ENCODE measurements at places on chromosomes 6 and 20.

GRCh38 chr20:58930496-58930895, 50.6 kb upstream of the NELFCD start:
- DNase-seq: peak; percentile 27

- no peak for DNase-seq
Observed at GRCh38 chr6:39195792-39196385, 33.4 kb downstream of the KCNK5 start.

DNA sequence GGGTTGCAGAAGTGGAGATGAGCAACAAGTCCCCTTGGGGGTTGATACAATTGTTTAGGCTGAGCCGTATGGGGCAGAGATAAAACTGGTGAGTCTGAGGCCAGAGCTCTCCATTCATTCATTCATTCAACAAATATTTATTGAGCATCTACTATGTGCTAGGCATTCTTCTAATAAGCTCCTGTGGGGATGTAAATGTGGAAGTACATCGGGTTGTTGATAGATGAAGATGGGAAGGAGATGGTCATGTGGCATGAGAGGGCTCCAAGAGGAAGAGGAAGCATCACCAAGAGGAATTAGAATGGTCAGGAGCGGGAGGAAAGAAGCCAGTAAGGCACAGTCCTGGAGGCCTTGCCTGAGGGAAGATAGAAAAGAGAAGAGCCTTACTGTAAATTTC, 98.7 kb upstream of the MLN start:
- no peak for DNase-seq

DNA sequence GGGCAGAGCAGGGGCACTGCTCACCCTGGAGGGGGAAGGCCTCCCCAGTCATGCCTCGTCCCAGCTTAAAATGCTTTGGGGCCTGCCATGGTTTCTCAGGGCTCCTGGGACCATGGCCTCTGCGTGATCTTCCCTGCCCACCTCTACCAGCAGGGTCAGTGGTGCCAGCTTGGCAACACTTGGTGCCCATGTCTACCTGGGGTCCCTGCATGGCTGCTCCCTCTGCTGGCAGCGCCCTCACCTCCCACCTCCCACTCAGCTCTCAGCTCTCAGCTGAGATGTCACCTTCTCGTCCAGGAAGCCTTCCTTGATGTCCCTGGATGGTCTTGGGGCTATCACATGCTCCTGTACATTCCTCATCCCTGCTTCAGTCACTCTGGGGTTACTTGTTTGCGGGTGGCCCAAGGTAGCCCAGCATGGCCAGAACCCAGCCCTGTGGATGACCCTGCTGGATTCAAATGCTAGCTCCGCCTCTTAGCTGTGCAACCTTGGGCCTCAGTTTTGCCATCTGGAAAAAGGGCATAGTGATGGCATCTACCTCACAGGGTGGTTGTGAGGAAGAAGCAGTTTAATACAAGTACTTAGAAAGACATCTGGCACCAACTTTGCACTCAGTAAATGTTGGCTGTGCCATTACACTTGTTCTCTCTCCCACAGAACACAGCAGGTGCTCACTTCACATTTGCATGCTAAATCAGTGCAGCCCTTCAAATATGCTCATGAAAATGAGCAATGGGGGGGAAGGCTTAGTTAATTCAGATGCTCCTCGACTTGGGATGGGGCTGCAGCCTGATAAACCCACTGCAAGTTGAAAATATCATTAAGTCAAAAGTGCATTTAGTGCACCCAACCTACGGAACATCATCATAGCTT, 53.5 kb upstream of the PTPN1 start:
- DNase-seq: no peak

DNA sequence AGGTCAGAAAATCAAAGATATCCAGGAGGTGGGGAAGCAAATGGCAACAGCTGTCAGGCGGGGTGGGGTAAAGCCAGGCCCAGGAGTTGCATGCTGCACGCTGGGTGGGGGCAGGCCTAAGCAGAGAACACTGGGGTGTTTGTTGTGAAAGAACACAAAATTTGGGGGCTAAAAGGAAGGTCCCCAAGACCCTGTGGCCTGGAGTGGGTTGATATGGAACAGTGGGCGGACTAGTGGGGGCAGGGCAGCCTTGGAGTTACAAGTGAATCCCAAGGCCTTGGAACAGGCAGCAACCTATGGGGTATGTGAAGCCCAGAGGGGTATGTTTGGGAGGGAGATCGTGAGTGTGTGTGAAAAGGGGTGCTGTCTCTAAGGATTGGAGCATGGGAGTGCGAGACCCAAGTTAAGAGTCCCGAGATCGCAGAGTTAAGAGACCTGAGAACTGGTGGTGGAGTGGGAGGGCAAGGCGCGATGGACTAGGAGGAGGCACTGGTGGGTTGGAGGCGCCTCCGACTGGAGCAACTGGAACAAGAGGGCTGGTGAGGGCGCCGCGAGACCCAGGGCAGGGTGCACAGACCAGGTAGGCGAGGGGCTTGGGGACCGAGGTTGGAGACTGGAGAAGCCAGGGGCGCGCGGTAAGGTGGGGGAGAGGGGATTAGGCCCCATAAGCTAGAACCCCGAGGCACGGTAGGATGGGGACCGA, 658 bp downstream of the CUL7 start:
- peak; percentile 15 for DNase-seq

- DNase-seq: no peak
Observed at GRCh38 chr6:36139991-36140710, 9.8 kb downstream of the MAPK13 start.

- DNase-seq: no peak
Observed at GRCh38 chr6:163955756-163956155, 541.2 kb downstream of the QKI start.

GRCh38 chr6:126805861-126806260, 312.6 kb upstream of the RSPO3 start:
- DNase-seq: no peak

- no peak for DNase-seq
Observed at GRCh38 chr20:62165762-62166399, 16.9 kb upstream of the MTG2 start.

DNA sequence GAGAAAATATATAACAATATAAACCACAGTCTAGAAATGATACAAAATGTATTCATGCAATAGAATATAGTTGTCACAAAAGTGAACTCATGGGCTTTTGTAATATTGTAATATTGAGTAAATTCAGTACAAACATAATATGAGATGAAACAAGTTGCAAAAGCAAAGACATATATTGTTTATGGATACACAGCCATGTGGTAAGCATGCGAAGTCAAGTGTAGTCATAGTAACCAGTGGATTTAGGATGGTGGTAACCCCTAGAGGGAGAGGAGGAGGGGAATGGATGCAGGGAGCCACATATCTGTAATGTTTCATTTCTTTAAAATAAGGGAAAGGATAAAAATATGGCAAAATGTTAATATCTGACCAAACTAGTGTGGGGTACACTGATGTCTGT, 47.3 kb downstream of the ARMC2 start:
- no peak for DNase-seq
